ENCODE measurements at places on chromosomes 3 and 15. TPM values are rescaled to one million over a fixed set of nuclear protein-coding genes. Genes with fewer than 3 reads are reported as not detected.

The P2RY12 gene
- total RNA-seq, result 3.7 TPM

The A4GNT gene
- total RNA-seq, result not detected

The LRRN1 gene
- 0.65 TPM for total RNA-seq

The EPHA3 gene
- total RNA-seq, result 28.6 TPM

The CPNE9 gene
- total RNA-seq, result not detected

The PARL gene
- total RNA-seq, result 57.8 TPM

The PDZRN3 gene
- 71.9 TPM for total RNA-seq

The DLEC1 gene
- total RNA-seq, result 0.14 TPM

The HIGD2B gene
- not detected for total RNA-seq

The MYL3 gene
- total RNA-seq, result 5.9 TPM

The CKMT1A gene
- total RNA-seq, result not detected

The RPL29 gene
- 657 TPM for total RNA-seq

The FES gene
- total RNA-seq, result 31.7 TPM

The ROBO1 gene
- 28.2 TPM for total RNA-seq

The C2CD4A gene
- total RNA-seq, result not detected

The FAN1 gene
- 13.8 TPM for total RNA-seq

The CLRN1 gene
- not detected for total RNA-seq

The ZNF662 gene
- 9.8 TPM for total RNA-seq

The SLC25A26 gene
- 13.0 TPM for total RNA-seq

The SPATA12 gene
- not detected for total RNA-seq

The RETNLB gene
- total RNA-seq, result not detected

The GABRR3 gene
- not detected for total RNA-seq

All from posterior vena cava (tissue), 2 donors.